ENCODE measurements at places on chromosomes 3 and 15.

DNA sequence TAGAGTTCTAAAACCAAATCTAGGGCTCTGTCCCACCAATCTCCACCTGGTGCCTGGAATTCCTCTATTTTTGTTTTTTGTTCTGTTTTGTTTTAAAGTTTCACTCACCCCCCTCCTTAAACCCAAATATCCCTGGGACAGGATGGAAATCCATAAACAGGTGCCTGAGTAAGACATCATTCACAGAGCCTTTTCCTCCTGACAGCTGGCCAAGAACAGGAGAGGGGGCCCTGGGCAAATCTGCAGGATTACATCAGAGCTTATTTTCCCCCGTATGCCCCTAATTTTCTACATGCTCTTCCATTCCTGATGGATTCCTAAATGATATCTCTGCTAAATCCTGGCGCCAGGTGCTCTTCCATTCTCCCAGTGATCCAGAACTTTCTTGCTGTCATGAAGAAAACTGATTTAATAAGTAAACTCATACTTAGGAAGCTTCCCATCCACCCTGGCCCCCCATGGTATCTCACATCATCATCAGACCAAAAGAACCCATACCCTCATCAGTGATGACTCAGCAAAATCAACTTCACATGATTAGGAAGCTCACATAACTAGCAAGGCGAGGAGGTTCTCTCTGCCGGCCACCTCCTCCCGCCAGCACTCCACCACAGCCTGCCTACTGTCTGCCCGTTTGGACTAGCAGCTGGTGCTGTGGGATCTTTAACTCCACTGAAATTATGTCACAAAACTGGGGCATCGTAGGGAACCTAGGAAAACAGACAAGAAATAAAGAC is 61.0 kb downstream of the LIPC start:
- no peak for DNase-seq

DNA sequence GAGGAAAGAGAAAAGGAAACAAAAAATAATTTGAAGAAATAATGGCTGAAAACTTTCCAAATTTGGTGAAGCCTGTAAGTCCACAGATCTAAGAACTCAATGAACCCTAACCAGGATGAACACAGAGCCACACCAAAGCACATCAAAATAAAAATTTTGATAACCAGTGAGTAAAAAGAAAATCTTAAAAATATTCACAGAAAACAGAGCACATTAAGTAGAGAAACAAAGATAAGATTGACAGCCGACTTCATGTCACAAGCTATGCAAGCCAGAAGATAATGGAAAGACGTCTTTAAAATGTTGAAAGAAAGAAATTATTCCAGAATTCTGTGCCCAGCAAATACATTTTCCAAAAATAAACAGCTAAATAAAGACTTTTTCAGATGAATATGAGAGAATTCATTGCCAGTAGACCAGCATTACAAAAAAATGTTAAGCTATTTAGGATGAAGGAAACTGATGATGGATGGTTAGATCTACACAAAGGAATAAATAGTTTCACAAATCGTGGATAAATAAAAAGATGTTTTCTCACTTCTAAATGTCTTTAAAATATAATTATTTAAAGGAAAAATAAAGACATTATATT is 140.2 kb upstream of the SKOR1 start:
- DNase-seq, result no peak

- DNase-seq, result no peak
Observed at GRCh38 chr15:63045465-63045840, 2.9 kb downstream of the TPM1 start.

GRCh38 chr3:63967675-63968611 is 55.4 kb downstream of the PSMD6 start:
- DNase-seq, result no peak

DNA sequence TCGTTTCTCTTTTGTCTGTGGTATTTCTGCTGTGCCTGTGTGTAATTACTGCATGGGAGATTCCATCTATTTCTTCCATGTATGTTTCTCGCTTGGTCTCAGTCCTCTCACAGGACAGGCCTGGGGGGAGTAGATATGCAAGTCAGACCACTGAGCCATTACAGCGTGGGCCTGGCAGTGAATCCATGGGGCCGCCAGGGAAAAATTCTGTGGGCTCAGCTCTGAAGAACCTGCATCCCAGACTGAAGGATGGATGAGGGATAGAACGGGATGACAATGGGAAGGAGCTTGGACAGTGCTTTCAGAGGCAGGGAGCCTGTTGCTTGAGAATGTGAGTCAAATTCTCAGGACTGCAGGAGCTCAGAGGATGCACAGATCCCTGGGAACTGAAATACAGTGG is 24.8 kb downstream of the GRAMD2A start:
- no peak for DNase-seq

- DNase-seq, result no peak
Observed at GRCh38 chr3:195160908-195161434, 110.0 kb downstream of the XXYLT1 start.

- DNase-seq, result peak; percentile 11
Observed at GRCh38 chr15:31867536-31868442, 162.5 kb upstream of the CHRNA7 start.

DNA sequence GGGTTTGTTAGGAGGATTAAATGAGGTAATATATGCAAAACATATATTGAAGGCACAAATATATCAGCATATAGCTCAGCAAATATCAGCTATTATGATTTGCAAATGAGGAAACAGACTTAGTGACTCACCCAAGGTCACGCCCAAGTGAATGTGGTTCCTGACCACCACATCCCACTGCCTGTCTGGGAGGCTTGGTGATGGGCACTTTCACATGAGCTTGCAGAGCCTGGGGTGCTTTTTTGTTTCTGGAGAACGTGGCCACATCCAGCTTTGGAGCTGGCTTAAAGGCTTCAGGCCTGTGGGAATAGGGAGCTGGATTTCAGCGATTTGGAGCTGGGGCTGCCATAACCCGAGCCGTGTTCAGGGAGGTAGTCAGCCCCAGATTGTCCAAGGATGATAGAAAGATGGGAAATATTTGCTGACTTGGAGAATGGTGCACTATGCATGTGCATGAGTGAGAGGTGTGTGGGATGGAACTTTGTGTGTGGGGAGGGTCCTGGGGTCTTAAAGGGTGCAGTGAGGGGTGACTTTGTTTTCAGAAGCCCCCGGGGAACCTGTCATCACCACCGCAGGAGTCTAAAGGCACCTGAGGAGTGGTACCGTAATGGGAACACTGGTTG is 12.0 kb upstream of the FGD5 start:
- no peak for DNase-seq

- no peak for DNase-seq
Observed at GRCh38 chr3:38127611-38128302, 9.2 kb downstream of the ACAA1 start.

- no peak for DNase-seq
Observed at GRCh38 chr15:38696109-38696727, 131.6 kb upstream of the RASGRP1 start.

GRCh38 chr3:52528586-52529375 is 4.9 kb downstream of the NT5DC2 start:
- no peak for DNase-seq

DNA sequence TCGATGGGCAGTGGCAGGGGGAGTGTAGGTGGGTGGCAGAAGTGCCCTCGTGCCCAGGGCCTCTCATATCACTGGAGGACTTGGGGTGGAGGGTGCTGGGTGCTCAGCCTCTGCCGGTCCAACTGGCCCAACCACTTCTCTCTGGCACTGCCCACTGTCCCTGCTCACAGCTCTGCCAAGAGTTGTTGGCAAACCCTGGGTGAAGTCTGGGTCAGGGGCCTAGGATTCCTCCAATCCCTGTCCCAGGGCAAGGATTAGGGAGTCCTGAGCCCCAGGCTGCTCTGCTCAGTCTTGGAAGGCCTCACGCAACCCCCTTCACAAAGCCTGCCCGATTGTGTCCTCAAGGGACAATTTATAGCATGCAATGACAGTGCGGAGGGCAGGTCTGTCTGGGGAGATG is 5.2 kb upstream of the PRKCD start:
- no peak for DNase-seq

DNA sequence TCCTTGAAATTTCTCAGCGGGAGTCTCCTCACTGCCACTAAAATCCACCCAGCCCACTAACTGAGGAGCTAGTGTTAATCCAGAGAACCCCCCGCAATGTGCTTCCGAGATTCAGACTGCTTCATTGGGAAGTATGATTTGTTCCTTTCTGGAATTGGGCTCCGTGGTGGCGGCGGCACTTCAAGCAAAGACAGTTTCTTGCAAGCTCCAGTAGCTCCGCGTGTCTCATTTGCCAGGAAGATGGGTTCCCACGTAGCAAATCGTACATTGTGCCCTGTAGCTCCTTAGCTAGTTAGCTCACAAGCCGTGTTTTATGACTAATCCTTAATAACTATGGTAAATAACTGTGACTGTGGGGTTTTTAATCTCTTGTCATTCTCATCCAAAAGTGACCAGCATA is 45.4 kb downstream of the SLC6A1 start:
- no peak for DNase-seq

DNA sequence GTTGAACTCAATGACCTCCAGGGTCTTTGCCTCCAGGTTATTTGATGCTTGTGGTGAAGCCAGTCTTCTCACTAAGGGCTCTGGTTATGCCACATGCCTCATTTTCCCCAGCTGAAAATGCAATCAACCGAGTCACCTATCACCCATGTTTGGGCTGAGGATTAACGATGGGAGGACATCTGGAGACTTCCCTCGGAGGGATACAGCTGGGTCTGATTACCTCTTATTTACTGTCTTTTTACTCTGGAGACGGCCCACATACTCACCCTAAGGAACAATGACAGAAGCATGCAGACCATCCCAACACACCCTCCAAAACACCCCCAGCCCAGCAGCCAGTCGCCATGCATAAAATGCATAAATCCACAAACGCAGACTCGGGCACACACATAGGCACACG is 187.4 kb downstream of the OPA1 start:
- DNase-seq, result no peak

GRCh38 chr3:180571831-180572598 is 29.9 kb upstream of the TTC14 start:
- DNase-seq, result no peak

DNA sequence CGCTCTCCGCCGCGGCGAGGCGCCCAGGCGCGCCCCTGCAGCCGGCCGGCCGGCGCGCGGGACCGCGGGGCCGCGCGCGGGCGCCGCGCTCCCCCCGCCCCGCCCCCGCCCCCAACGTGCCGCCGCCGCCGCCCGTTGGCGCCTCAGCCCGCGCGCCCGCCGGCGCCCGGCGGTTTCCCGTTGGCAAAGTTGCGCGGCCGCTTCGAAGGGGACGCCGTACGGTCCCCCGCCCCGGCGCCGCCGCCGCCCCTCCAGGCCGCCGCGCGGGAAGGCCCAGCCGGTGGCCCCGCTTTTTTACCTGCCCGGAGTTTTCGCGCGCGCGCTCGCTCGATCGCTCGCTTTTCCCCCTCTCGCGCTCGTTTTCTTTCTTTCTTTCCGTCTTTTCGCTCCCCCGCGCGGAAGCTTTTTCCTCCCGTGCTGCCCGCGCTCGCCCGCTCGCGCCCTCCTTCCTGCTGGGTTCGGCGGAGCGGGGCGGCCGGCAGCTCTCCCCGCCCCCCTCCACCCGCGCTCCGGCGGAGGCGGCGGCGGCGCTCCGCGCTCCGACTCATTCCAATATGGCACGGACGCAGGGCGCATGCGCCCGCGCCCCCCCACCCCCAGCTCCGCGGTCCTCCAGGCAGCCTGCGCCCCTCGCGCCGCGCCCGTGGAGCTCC is at the start of gene SFMBT1:
Gene SFMBT1 (minus strand): TSS at position 556 of the 653 bp plus-strand sequence. CDS start 76,945 bp downstream, outside the sequence.
- DNase-seq, result no peak

GRCh38 chr3:103057003-103057402 is 622.2 kb downstream of the ZPLD1 start:
- no peak for DNase-seq

GRCh38 chr3:148861277-148861869 is 3.7 kb upstream of the CPA3 start:
- no peak for DNase-seq

GRCh38 chr3:52218454-52218853 is 7.0 kb downstream of the TLR9 start:
- no peak for DNase-seq

DNA sequence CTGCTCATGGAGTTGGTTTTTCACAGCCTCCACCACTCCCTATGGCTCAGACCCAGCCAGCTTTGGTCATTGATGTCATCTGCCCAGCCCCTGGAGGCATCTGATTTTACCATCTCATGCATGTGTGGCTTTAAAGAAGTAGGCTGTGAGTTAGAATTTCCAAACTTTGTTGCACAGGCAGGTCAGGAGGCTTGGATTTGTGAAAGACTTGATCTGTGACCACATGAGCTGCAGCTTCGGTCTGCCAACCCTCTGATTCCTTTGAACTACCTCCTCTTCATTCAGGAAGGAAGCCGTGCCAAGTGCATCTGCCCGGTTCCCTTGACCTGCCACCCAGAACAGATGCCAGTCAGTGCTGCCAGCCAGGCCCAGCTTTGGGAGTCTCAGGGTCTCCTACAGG is 9.2 kb downstream of the CTXND1 start:
- DNase-seq, result no peak

DNA sequence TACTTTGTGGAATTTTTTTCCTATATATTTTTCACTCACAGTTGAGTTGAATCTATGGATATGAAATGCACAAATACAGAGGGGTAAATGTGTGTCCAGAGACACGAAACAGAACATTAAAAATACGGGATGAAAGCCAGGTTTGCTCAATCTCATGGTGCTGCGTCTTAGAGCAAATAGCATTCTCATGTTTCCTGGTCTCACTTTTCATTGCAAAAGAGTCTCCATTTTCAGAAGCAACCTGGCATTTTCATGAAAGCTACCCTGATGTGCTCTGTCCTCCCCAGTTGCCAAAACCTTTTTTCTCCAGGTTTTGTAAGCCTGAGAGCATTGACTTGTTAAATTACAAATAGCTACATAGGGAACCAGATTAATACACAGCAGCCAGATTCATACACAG is 49.5 kb upstream of the MBNL1 start:
- DNase-seq, result no peak

DNA sequence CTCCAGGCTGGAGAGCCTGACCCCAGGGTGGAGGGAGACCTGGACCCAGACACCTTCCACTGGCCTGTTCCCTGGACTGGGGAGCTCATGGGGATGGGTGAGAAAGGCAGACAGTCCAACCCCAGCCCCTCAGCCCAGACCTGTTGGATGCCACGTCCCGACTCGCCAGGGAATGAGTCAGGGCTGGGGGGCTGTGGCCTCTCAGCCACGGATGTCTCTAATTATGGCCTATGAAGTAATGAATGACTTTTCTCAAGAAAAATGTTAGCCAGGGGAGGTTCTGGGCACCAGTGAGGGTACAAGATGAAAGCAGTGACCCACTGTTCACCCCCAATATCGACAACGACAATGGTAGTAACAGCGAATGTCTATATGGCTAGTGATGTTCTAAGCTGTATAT is 107.0 kb upstream of the RPL32 start:
- no peak for DNase-seq

DNA sequence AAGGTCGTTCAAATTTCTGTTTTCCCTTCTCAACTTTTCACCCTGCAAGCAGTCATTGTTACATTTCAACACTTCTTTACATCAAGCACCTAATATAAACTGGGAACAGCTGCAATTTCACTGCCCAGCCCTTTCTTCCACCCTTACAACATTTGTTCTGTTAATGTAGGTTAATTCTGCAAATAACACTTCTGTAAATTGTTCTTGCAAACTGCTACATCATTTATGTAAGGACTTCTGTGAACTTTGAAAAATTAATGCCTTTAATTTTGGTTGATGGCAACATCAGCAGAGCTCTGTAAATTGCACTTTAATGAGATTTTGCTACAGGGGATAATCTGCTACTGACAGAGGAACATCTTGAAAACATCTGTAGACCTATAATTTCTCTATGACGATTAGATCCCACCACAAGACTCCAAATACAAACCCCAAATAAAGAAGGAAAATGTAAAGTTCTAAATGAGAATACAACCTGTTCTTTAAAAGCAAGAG is 93.5 kb downstream of the ZIC4 start:
- no peak for DNase-seq

- no peak for DNase-seq
Observed at GRCh38 chr3:109152320-109152719, 15.8 kb downstream of the C3orf85 start.

Data from memory B cell (primary cell).